Stimulated activated CD4-positive, alpha-beta T cell treated with anti-CD3 and anti-CD28 coated beads, Interleukin-1b, Interleukin-23, amount 100 ng/mL, for 24 hours (primary cell): ENCODE measurements at places on chromosomes 11 and 22.

DNA sequence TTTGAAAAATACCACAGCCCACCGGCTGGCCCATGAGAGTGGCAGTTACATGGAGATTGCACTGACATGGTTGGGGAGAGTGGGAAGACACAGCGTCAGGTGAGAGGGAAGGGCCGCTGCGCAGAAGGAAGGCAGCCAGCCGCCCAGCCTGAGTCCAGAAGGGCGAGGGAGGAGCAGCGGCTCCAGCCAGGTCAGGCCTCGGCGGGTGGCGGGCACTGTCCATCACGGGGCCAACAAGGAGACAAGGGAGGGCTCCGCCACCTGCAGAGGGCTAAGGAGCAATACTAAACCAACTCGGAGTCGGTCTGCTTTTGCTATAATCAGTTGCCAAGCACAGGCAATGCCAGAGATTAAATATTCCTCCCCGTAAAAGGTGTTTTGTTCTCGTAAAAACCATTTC, 384.5 kb downstream of the TBC1D22A start:
- no peak for DNase-seq

DNA sequence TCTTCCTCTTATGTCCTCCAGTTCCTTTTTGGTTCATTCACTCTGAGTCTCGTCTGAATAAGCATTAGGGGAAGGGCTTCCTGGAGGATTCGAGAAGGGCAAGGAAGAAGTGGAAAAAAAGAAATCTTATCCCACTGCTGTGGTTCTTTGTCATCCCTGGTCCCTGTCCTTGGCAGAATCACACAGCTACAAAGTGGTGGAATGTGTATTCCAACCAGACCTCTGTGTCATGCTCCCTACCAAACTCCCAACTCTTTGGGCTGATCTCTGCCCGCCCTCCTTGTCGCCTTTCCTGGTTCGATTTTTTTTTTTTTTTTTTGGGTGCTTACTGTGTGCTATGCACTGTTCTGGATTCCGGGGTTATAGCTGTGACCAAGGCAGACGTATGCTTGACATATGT, 61.0 kb downstream of the TEAD1 start:
- no peak for DNase-seq

GRCh38 chr11:40421208-40421981, 1038.1 kb downstream of the LRRC4C start:
- no peak for DNase-seq

DNA sequence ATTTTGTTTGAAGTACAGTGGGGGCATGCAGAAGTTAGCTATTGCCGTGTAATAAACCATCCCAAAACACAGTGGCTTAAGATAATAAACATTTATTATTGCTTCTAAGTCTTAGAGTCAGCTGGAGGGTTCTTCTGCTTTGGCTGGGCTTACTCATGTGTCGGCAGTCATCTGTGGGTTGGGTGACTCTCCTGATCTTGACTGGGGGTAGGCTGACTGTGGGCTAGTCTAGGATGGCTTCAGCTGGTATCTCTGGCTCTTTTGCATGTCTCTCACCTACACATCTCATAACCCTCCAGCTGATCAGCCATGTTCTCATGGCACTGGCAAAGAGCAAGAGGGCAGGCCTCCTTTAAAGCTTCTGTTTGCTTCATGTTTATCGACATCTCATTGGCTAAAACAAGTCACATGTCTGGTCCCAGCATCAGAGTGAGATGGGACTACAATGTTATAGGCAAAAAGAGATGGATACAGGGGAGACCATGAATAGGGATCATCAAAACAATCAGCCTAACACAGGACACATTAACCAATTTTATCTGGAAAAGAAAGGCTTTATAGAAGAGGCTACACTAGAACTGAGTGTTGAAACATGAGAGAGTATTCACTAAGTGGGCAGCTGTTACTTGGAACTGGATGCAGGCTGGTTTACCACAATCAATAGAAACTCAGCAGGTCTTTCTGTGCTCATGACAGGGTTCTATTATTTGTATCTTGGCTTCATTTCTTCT, 5.1 kb downstream of the LRRC51 start:
- DNase-seq = no peak

- DNase-seq = no peak
These were observed 16.5 kb downstream of the P2RX3 start for GRCh38 chr11:57354699-57355098.

DNA sequence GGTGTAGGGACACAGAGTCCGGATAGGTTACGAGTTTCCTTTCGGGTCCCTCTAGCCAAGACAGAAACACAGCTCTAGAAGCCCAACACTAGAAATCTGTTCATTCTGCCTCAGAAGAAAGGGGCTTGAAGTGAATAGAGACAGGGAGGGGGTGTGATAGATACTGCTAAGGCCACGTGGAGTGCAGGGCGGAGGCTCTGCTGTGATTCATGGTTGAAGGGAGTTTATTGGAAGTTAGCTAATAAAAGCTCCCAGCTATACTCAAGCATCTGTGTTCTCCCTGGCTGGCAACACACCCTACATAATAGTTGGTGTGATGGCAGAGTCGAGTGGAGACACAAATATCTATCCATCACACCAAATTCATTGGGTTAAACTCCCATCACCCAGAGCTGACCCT, 337.4 kb downstream of the CADM1 start:
- no peak for DNase-seq

DNA sequence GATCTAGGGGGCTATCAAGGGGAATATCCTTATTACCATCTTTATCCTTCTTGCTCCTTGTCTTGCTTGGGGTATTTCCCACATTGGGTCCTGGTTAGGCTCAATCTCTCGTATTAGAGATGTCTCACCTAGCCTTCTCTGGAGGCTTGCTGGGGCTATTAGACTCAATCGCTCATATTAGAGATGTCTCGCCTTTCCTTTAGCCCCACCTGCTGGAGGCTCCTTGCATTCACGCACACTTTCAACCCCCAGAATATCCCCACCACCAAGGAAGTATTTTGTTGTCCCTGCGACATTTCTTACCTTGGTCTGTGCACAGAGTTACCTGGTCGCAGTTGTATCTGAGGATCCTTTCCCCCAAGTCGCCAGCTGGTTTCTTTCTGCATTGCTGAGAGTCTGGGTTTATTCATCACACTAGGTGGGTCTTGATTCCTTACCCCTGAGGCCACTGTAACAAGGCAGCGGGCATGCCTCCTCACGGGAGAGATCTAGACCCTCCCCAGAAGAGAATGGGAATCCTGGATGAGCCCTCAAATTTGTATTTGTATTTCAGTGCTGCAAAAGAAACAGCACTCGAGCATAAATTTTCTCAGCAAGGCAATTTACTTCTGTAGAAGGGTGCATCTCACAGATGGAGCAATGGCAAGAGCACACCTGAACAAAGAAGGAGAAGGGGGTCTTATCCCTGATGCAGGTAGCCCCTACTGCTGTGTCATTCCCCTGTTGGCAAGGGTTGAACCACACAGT, 15.9 kb upstream of the HYLS1 start:
- DNase-seq = no peak

DNA sequence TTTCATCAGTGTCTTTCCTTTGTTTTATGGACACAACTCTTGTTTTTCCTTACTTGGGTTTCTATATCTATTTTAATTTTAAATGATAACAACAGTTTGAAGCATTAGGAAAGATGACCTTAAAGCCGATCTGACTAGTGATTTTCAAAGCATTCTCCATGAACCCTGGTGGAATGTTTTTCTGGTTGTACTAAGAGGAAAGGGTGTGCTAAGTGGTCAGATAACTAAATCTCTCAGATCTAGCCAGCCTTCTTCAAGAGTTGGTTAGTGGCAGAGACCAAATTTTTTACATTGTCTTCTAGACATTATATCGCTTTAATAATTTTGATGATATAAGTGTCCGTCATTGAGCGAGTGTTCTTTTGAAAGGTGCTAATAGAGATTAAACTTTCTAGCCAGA, 134.4 kb downstream of the METTL15 start:
- DNase-seq = no peak

GRCh38 chr22:44578110-44578457, 80.1 kb upstream of the RTL6 start:
- DNase-seq = no peak

DNA sequence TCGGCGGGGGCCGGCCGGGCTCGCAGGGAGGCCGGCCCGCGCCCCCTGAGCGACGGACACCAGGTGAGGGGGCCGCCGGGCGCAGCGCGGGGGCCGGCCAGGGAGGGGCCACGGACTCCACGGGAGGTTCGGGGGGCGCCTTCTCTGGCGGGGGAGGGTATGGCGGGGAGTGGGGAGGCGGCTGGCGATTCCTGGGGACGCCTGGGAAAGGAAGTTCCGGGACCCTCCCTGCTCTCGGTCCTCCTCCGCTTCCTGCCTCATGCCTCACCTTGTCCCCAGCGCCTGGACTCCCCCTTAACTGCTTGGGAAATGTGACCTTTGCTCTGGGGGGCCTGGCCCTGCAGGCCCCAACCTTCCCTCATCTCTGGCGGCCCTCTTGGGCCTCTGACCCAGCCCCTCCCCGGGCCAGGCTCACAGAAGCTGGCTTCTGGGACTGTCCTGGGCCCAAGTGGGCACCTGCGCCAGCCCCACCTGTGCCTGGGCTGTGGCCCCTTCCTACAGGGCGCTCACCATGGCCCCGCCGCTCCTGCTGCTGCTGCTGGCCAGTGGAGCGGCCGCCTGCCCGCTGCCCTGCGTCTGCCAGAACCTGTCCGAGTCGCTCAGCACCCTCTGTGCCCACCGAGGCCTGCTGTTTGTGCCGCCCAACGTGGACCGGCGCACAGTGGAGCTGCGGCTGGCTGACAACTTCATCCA, 516 bp downstream of the LRFN4 start:
- no peak for DNase-seq

DNA sequence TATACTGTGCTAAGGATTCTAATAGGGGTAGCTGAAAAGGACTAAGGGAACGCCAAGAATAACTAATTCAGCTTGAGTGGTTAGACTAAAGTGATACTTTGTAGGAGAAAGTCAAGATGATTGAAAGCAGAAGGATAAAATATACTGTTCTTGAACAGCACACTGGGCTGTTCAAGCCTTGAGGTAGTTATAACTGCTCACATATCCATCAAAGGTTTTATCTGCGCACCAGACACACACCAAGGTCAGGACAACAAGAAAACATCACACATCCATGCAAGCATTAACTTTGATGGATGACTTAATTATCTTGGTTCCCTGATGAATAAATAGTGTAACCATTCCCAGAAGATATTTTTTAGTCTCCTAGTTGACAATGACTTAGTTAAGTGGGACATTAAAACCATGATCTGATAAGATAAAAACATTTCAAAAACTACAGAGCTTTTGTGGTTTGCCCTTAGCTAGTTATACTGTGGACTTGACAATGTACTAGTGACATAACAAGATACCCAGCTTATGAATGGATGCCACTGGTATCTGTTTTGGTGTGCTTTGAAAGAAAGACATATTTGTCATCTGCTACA, 728.9 kb downstream of the JRKL start:
- no peak for DNase-seq

- DNase-seq = no peak
These were observed 1.6 kb upstream of the SYCE3 start for GRCh38 chr22:50564289-50564688.

GRCh38 chr11:74024261-74025029, 15.6 kb upstream of the UCP3 start:
- no peak for DNase-seq

DNA sequence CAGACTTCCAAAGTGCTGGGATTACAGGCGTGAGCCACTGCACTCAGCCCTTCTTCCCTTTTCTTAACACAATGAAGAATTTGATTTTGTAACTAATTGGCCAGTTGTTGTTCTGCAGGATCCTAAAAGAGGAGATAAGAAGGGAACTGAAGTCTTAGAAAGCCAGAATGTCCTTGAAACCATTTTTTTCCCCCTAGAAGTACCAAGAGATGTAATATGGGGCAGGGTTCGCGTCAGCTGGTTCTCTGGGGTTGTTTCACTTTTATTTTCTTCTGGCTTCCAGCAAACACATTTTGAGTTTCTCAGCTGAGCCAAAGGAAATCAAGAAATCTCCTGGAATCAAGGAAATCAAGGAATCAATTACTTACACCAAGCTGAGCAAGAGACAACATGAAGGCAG, 7.6 kb upstream of the NUCB2 start:
- no peak for DNase-seq

- no peak for DNase-seq
These were observed 66.5 kb downstream of the DBX1 start for GRCh38 chr11:20093775-20094174.

DNA sequence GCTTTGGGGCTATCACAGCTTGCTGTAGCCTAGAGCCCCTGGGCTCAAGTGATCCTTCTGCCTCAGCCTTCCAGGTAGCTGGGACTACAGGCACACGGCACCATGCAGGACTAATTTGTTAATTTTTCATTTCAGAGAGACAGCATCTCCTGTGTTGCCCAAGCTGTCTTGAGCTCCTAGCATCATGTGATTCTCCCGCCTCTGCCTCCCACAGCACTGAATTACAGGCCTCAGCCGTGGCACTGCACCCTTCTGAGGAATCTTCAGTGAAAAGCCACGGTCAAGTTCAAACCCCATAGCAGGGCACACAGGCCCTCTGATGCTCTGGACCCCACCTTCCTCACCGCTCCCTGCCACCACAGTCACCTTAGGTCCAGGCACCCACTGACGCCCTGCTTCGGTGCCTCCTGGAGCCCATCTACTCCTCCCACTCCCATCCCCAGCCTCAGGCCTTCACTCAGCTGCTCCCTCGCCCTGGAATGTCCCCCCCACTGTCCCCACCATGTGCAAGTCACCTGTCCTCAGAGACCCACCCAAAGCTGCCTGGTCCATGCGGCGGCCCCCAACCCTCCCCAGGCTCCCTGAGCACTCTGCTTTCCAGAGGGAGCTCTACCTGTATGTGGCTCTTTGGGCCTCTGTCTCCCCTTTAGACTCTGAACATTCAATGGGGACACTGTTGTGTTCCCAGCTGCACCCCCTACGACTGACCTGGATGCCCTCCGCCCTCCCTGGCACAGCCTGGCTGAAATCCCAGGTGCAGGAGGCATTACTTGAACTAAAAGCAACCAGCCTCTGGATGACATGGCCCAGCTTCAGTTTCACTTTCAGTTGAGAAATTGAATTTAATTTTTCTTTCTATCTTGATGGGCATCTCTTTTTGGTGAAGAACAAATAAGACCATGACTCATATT, 1.6 kb downstream of the APOL2 start:
- no peak for DNase-seq

- no peak for DNase-seq
These were observed 105.3 kb upstream of the HSD17B12 start for GRCh38 chr11:43574949-43575912.

GRCh38 chr11:75768909-75769771, 562 bp downstream of the DGAT2 start:
- no peak for DNase-seq

DNA sequence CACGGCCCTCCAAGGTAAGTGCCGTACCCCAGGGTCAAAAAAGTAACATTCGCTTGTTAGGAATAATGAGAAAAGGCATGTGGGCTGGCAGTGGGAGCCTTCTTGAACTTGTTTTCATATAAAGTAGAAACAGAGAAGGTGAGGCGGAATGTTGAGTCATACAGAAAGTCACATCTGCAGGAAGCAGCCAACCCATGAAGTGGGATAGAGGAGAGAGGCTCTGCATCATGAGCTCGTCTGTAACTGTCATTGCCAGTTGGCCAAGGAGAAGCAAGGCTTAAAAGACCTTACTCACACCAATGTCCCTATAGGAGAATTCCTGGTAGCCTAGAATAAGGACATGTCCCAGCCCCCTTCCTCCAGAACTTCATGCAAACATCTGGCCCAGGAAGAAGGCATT, 253.3 kb downstream of the BUD13 start:
- DNase-seq = no peak
